ENCODE measurements at places on chromosomes 1 and 21.

GRCh38 chr1:150511985-150512660 lies 3.4 kb upstream of the FALEC start:
- DNase-seq: no peak

GRCh38 chr1:10724052-10724494 lies 72.4 kb downstream of the CASZ1 start:
- no peak for DNase-seq

GRCh38 chr21:28018741-28019669 lies 973.7 kb downstream of the LTN1 start:
- DNase-seq: no peak

GRCh38 chr1:155007251-155007828 lies 4.7 kb downstream of the ZBTB7B start:
- no peak for DNase-seq

DNA sequence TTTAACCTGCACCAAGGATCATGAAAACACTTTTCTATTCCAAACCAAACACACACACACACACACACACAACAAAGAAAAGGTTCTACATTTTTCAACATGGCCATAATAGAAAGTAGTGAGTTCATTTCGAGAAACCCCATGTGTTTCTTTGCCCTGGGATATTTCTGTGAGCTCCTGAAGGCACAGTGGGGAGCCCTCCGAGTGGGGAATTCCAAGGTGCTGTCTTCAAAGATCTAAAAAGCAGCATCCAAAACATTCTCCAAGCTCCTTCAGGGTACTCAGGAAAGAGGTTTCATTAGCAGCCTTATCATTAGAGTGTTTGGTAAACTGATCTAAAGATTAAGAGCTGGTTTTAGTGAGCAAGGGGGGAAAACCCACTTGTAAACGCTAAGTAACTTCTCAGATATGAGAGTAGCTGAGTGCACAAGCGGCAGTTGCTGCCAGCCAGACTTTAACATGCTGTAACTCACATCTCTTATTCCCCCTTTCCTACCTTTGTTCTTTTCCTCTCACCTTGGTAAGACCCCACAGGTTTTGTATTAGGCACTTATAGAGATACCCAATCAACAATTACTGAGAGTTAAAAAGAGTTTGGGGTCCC lies 38.3 kb downstream of the ZC3H11B start:
- no peak for DNase-seq

DNA sequence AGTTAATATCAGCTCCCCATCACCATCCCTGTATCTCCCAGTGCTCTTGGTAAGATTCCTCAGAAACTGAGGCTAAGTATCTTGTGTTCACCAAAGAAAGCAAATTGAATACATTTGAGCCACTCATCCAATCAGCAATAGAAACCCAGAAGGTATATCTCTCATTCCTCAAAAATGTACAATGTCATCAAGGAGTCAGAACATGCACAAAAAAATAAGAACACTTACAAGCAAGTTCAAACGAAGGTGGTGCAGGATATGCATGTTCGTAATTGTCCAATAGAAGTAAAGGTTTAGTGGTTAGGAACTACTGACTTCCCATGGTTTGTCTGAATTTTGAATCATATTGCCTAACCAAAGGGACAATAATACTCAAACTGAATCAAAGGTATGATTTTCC lies 24.3 kb downstream of the RXRG start:
- no peak for DNase-seq

- no peak for DNase-seq
These were observed 128.0 kb downstream of the PSMG1 start for GRCh38 chr21:39055167-39055767.

DNA sequence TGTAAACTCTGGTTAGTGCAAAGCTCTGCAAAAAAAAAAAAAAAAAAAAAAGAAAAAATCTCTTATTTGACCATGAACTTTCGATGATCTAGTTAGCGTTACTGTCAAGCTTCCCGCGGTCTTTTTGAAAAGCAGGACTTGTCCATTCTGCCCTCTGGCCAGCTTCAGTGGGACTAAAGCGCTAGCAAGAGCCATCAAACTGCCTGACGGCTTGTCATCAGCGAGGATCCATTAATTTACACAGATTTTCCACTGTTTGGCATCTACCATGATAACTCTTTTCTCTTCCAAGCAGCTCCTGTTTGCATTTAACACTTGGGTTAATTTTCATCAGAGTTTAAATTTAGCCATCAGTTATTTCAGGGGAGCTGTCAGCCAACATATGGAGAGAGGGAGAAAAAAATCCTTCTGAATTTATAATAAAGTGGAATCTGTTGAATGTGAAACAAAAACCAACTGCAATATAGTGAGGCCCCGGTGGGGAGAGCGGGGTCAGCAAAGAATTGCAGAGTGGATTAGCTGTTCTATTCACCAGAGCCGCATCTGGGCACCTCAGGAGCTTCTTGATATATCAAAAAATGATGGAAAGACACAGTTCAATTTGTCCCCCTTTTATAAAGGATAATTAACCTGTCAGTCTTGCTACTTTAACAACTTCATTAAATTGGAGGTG lies 298.2 kb downstream of the SPATA17 start:
- DNase-seq: no peak

- no peak for DNase-seq
These were observed 348.8 kb downstream of the KIF26B start for GRCh38 chr1:245503548-245503947.

DNA sequence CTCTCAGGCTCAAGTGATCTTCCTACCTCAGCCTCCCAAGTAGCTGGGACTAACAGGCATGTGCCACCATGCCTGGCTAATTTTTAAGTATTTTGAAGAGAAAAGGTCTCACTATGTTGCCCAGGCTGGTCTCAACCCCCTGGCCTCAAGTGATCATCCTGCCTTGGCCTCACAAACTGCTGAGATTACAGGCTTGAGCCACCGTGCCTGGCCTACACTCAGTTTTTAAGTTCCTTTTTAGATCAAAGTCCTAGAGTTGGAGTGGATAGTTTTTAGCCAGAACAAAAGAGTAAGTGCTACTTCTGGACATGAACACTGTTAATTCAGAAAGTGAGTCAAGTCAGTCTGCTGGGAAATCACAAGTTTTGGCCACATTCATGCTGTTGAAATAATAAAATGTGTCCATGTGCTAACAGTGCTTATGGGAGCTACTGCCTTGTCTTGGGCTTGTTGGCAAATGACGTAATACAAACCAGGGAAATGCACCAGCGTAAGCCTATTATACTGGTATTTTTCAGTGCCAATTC lies 84.2 kb downstream of the NDUFS5 start:
- no peak for DNase-seq

DNA sequence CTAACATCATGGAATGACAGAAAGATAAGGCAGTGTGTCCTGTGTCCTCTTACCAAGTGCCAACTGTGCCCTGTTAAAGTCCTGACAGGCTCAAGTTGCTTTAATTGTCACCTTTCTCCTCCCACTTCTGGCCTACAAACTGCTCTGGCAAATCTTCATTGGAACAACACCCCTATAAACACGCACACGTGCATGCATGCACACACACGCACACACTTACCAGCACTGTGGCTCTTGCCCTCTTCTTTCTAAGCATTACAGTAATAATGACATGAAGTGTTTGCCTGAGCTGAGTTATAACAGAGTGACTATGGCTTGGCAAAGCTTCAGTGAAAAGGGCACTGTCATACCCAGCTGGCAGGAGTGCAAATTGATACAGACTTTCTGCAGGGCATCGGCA lies 82.3 kb upstream of the SYT6 start:
- no peak for DNase-seq

GRCh38 chr1:92934395-92935378 lies 26.6 kb downstream of the DIPK1A start:
- no peak for DNase-seq

GRCh38 chr1:110602466-110602865 lies 3.7 kb downstream of the KCNA2 start:
- DNase-seq: no peak

- no peak for DNase-seq
These were observed 199.2 kb downstream of the DNM3 start for GRCh38 chr1:172040466-172040865.

GRCh38 chr1:37315371-37315846 lies 159.0 kb upstream of the ZC3H12A start:
- no peak for DNase-seq

GRCh38 chr1:13487143-13487868 lies 26.5 kb downstream of the LRRC38 start:
- no peak for DNase-seq

DNA sequence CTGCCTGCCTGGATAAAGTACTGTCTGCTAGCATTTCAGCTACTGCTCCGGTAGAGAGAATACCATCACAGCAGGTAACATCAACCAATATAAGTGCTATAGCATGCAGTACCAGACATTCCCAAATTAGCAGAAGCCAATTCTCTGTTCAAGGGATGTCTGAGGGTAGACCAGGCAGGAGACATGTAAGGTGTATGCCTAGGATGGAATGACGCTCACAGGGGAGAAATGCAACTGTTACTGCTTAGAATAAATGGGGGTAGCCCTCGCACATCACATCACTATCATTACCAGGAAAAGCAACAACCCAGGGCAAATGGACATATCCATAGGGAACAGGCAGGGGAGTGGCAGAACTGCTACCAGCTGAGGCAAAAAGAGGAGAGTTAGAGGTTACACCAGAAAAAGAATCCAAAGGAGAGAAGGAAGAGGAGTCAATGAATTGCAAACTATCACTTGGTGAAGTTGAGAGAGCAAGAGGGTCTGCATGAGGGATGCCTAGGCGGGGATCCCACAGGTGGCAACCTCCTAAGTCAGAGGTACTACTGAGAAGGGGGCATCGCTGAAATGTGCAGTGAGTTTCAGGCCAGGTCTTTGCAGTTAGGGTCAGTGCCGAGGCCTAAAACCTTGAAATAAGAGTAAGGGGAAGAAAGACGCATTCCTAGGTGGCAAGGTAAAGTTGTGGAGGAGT lies 1.1 kb downstream of the UBE2Q1 start:
- DNase-seq: no peak

DNA sequence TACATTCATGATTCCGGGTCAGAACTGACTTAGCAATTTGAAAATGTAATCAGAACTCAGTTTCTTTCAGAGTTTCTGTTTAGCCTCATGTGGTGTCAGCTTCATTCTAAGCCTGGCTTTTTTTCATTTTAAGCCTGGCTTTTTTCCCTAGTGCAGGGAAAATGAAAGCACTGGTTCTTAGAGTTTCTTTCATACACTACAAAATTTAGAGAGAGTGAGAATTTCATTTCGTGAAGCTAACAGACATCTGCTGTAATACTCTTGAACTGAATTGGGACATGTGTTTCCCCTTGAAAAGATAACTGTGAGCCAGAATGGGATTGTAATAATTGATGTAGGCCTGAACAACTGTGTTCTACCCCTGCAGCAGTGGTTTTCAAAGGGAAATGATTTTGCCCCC lies 95.3 kb upstream of the KIAA0040 start:
- DNase-seq: no peak

DNA sequence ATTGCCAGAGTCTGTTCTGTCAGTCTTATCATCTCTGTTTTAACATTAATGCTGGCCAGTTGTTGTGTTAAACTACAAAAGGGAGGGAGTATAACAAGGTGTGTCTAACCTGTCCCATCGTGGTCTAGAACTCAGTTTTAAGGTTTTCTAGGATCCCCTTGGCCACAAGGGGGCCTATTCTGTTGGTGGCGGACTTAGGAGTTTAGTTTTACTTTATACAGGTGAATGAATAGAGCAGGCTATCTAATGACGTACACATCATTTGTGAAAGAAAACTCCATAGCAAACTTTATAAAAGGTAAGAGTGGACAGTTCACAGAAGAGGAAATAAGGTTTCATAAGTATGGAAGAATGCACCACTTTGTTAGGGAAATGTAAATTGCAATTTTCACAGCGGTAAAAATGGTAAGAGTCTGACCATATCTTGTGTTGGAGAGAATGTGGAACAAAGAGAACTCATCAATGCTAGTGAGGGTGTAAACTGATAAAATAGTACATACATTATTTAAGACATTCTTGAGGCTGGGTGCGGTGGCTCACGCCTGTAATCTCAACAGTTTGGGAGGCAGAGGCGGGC lies 2.5 kb upstream of the ATF6 start:
- peak; percentile 54 for DNase-seq

DNA sequence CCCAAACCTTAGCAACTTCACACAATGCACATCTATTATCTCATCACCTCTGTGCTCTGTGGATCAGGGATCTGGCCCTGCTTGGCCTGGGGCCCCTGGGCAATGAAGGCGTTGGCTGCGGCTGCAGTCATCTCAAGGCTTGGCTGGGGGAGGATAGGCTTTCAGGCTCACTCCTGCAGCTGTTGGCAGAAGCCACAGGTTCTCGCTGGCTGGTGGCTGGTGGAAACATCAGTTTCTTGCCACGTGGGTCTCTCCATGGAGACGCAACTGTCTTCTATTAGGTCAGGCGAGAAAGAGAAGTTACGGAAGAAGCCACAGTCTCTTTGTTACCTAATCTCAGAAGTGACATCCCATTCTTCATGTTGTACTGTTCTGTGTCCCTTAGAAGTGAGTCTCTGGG lies 3.6 kb upstream of the NPPA start:
- DNase-seq: no peak

GRCh38 chr1:225651872-225652728 lies 823 bp downstream of the ENAH start:
- DNase-seq: no peak

GRCh38 chr1:2570332-2570731 lies 14.2 kb downstream of the TNFRSF14 start:
- no peak for DNase-seq

- DNase-seq: no peak
These were observed 380.0 kb upstream of the ADGRL2 start for GRCh38 chr1:81420760-81421159.

DNA sequence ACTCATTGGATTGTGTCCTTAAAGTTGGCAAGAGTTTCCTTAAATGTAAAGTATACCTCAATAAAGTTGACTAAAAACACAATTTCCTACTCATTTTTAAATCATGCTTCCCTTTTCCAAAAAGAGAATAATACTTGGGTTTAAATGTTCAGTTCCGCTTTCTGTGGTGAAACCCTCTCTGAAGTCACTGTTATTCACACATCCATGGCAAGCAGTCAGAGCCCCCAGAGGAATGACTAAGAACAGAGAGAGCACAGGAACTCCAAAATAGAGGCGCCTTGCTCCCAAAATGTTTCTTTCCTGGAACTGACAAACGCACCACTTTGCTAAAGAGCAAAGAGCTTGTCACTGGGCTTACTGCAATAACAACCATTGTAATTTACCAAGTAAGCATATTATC lies 142.5 kb downstream of the TIAM1 start:
- DNase-seq: no peak
